ENCODE measurements at places on chromosomes 2 and 18. TPM values are rescaled to one million over a fixed set of nuclear protein-coding genes. Genes with fewer than 3 reads are reported as not detected.

Gene WDCP
- total RNA-seq, result 3.9 TPM

Gene PRKRA
- total RNA-seq, result 52.0 TPM

Gene DNAJC27
- total RNA-seq, result 7.7 TPM

Gene POMC
- total RNA-seq, result not detected

Gene ROCK1
- total RNA-seq, result 46.0 TPM

Gene STARD6
- total RNA-seq, result not detected

Gene TGFBRAP1
- total RNA-seq, result 42.5 TPM
